ENCODE measurements at places on chromosomes 12 and 14. TPM values are rescaled to one million over a fixed set of nuclear protein-coding genes. Genes with fewer than 3 reads are reported as not detected.

The CCT2 gene
- 184 TPM for total RNA-seq

GRCh38 chr14:73945159-73945670, 4.7 kb downstream of the FAM161B start:
- DNase-seq, result no peak

DNA sequence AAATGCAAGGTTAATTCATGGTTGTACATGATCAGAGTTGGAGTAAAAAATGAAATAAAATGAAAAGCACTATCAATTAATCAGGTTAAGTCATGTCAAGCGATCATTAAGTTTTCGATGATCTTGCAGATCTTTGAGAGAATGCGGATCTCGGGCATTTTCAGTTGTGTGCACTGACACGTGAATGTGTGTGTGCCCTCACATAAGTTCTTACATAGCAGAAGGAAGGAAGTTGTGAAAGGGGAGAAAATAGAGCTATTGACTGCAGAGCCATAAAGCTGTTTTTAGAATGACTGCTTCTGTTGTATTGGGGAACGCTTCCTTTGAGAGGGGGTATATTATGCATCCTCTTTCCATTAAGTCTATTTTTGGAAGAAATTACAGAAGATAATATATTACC, 101.3 kb downstream of the HMGA2 start:
- no peak for DNase-seq

DNA sequence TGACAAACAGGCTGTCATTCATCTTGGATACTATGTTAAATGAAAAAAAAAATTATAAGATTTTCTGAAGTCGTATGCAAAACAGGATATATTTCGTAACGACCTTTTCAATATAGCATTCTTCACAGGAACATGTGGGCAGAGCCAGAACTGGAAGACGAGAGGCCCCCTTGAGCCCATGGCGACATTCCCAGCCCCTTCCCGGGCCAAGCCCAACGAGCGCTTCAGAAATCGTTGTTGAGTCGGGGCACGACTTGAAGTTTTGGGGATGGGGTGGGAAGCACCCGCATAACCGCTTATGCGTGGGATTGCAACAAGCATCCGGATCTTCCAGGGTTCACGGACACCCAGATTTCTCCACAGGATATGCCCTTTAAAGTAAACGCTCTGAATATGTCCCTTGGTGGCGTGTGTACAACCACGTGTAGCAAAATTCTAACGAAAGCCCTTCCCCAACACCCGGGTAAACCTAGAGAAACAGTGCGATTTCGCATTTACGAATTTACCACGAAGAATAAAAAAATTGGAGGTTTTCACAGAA, 736 bp downstream of the C14orf39 start:
- DNase-seq, result no peak

- no peak for DNase-seq
Observed at GRCh38 chr12:52873832-52874572, 25.2 kb upstream of the KRT78 start.

The PTCSC3 gene
- total RNA-seq, result not detected

GRCh38 chr14:104788161-104788818, 7.3 kb downstream of the AKT1 start:
- no peak for DNase-seq

The TROAP gene
- total RNA-seq, result 6.7 TPM

The ADGRD1 gene
- total RNA-seq, result 4.3 TPM

The APOF gene
- not detected for total RNA-seq

GRCh38 chr12:92259696-92260251, 114.1 kb upstream of the BTG1 start:
- no peak for DNase-seq

The ETV6 gene
- total RNA-seq, result 4.8 TPM

GRCh38 chr12:127957001-127957660, 309.8 kb upstream of the TMEM132C start:
- DNase-seq, result no peak

The TAS2R8 gene
- 1.5 TPM for total RNA-seq

- DNase-seq, result no peak
Observed at GRCh38 chr12:42447371-42447786, 121.4 kb downstream of the PPHLN1 start.

GRCh38 chr14:71988939-71989338, 56.7 kb downstream of the RGS6 start:
- DNase-seq, result no peak

The ENDOU gene
- total RNA-seq, result not detected

DNA sequence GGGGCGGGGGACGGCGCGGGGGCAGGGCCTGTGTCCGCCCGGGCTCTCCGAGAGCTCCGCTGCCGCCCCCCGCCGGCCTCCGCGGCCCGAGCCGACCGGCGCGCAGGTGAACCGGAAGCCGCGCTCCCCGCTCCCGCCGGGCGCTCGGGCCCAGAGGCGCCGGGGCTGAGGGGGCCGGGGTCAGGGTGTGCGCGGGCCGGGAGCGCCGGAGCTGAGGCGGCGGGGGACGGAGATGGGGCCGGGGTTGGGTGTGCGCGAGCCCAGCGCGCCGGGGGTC, 431 bp downstream of the HIP1R start:
- DNase-seq, result peak; percentile 42

The ORMDL2 gene
- total RNA-seq, result 8.3 TPM

DNA sequence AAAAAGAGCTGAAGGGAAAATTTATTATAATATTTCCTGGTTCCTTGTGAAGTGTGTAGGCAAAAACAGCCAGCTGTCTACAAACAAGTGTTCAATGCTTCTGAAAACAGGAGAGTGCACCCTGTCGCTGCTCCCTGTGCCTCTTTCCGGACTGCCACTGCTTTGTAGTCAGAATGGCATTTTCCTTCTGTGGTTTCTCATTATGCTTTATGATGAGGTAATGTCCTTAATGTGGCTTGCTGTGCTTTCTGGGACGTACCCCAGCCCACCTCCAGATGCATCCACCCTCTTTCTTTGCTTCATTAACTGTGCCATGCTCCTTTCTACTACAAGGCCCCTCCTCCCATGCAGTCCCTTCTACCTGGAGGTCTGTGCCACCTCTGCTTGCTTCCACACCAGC, 148.1 kb downstream of the SYT1 start:
- no peak for DNase-seq

DNA sequence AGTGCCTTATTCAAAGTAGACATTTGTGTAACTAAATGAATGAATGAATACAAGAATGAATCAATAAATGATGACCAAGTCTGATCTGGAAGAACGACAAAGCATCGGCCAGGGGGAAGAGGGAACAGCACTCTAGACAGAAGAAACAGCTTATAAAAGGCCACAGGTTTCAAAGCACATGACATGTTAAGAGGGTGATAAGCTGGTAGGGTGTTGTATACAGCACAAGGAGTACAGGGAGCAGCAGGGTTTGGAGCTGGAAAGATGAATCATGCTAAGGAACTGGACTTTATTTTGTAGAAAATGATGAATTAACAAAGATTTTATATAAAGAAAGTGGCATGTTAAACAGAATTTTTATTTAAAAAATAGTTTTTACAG, 302.5 kb downstream of the NUAK1 start:
- DNase-seq, result no peak

- DNase-seq, result no peak
Observed at GRCh38 chr14:77043177-77043983, 14.9 kb upstream of the IRF2BPL start.

The PZP gene
- total RNA-seq, result not detected

The KCNA5 gene
- total RNA-seq, result 2.9 TPM

DNA sequence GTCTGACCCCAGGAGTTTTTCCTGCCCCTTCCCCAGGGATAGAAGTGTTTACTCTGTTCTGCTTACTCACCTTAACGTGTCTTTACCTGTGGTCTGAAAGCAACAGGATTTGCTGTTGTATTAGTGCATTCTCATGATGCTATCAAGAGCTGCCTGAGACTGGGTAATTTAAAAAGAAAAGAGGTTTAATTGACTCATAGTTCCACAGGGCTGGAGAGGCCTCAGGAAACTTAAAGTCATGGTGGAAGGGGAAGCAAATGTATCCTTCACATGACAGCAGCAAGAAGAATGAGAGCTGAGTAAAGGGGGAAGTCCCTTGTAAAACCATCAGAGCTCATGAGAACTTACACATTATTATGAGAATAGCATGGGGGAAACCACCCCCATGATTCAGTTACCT, 240.4 kb downstream of the SNAPC1 start:
- no peak for DNase-seq

DNA sequence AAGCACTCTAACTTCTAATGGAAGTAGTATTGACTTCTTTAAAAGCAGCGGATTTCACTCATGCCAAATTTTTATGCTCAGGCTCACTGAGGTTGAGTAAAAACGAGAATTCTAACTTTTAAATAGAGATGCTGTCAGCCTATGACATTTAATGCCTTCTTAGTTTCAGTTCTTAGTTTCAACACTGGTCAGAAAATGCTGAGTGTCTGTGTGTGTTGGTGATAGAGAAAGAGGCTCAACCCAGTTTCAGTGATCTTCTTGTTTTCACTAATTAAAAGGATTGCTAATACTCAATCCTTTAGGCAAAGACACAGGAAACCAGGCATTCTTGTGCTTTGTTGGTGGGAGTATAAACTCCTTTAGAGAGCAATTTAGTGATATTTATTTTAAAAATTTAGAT, 31.0 kb downstream of the PEBP1 start:
- DNase-seq, result no peak

The KLRK1 gene
- 0.73 TPM for total RNA-seq

- DNase-seq, result no peak
Observed at GRCh38 chr12:89756194-89756584, 47.6 kb upstream of the ATP2B1 start.

GRCh38 chr12:120999191-121000120, 16.8 kb downstream of the C12orf43 start:
- DNase-seq, result no peak

DNA sequence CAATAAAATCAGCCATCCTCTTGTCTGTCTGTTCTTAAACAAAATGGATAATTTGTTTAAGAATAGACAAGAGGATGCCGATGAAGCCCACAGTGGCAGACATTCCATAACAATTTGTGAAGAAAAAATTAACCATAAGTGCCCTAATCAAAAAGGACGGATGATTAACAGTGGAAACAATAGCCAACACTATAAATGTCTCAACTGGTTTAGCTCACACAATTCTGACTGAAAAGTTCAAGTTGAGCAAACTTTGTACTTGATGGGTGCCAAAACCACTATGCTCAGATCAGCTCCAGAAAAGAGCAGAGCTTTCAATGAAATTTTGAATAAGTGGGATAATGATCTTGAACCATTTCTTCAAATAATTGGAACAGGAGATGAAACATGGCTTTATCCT, 202.2 kb upstream of the OR4E1 start:
- no peak for DNase-seq

The CELA1 gene
- not detected for total RNA-seq

The ACVRL1 gene
- 12.3 TPM for total RNA-seq

GRCh38 chr14:49527221-49527620, 59.0 kb downstream of the RPS29 start:
- DNase-seq, result no peak

The WNT1 gene
- total RNA-seq, result not detected

The PTHLH gene
- total RNA-seq, result not detected

- no peak for DNase-seq
Observed at GRCh38 chr12:91396293-91396692, 213.7 kb upstream of the DCN start.

The FZD10 gene
- 14.1 TPM for total RNA-seq

DNA sequence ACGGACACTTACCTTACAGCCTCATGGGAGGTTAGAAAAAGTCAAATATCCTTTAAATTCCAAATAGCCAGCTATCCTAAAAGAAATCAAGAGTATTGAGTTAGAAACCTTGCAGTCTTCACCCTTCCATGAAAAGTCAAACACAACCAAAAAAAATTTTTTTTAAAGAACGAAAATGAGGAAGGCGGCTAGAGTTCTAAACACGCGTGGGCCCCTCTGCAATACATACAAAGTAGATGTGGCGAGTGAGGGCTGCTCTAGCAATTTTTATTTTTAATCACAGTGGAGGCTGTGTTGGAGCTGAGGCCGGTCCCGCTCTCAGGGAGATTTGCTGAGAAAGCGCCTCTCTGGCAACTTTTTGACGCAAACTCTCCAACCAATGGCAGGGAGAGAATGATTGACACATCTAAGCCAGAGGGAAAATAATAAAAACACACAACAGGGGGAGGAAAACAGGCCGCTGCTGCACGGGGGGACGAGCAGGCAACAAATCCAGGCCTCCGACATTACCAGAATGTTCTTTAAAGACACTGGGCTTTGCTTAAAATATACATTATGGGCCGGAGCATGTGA, at the start of gene OTX2:
TSS of gene OTX2 (minus strand) at position 333 of the 573 bp plus-strand sequence. CDS start 5,023 bp downstream, outside the sequence.
- peak; percentile 67 for DNase-seq

The UBC gene
- 507 TPM for total RNA-seq
